Activated gamma-delta T cell treated with anti-CD3 and anti-CD28 coated beads, Interleukin-2, amount 50 U/mL, for 16 hours (primary cell): ENCODE measurements at places on chromosomes 6 and 20.

DNA sequence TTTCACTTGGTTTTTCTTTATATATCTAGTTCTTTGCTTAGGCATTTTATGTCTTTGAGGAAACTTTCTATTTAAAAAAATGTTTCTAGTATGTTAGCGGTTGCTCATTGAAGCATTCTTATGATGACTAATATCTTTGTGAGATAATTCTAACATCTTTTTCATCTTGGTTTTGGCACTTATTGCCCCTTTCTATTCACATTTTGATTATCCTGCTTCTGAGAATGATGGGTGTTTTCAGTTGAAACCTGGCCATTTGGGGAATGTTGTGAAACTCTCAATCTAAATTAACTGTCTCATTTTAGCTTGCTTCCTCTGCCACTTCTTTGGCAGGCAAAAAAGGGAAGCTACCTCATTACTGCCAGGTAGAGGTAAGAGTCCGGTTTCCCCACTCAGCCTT lies 683.1 kb downstream of the DOK5 start:
- no peak for DNase-seq

GRCh38 chr6:146433881-146434731 lies 109.5 kb upstream of the RAB32 start:
- DNase-seq = no peak

GRCh38 chr6:26124781-26125685 lies 37.8 kb downstream of the HFE start:
- no peak for DNase-seq

DNA sequence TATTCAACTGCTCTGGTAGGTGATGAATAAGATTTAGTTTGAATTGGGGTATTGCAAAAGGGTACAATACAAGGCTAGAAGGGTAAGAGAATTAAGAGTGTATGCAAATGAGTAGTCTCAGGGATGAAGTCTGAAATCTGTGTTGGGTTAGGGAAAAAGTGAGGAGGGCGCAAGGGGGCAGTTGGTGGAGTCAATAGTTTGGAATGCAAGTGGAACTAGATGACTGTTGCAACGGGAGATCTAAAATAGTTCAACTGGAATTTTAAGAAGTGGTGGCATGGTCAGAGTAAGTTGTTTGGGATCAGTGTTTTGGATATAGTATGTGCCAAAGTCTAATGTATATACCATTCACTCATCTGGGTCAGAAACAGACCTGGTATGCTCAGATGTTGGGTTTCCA lies 329.6 kb downstream of the GJA1 start:
- DNase-seq = no peak

- no peak for DNase-seq
These were observed 47.6 kb downstream of the CPXM1 start for GRCh38 chr20:2752567-2753460.

DNA sequence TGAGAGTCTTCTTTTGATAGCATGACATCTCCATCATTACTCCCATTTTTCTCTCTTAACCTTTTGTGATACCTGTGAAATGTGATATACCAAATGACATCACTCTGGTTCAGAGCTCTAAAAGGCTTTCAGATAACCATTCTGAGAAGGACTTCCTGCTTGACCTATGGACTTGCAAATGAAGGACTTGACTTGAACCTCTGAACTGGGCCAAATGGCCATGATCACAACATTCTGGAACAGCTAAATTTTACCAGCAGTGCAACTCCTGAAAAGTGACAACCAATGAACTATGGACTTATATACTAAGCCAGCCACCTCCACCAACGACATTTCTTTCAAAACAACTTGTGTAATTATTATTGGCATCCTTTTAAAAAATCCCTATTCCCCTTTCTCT lies 1085.8 kb upstream of the CITED2 start:
- DNase-seq = no peak

GRCh38 chr6:30795549-30796293 lies 51.4 kb upstream of the IER3 start:
- DNase-seq = no peak

DNA sequence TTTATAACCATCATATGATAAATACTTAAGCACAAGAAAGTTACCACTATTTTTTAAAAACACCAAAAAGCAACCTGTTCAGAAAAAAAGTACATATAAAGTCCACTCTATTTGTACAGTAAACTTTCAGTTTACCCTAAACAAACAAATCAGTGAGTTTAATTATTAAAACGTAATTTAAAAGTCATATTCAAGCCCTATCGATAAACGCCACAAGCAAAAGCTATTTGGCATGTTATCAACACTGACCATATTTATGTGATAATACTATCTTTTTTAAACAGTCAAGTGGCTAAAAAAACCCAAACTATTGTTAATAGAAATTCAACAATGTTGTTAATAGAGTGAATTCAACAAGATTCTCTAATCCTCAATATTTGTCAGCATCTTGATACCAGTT lies 1.9 kb downstream of the KATNA1 start:
- no peak for DNase-seq
